ENCODE measurements at places on chromosomes 5 and 9. TPM values are rescaled to one million over a fixed set of nuclear protein-coding genes. Genes with fewer than 3 reads are reported as not detected.

TUSC1 gene
- 5.7 TPM for total RNA-seq

GRCh38 chr5:133262690-133263089 is 210.9 kb downstream of the HSPA4 start:
- DNase-seq, result no peak

DNA sequence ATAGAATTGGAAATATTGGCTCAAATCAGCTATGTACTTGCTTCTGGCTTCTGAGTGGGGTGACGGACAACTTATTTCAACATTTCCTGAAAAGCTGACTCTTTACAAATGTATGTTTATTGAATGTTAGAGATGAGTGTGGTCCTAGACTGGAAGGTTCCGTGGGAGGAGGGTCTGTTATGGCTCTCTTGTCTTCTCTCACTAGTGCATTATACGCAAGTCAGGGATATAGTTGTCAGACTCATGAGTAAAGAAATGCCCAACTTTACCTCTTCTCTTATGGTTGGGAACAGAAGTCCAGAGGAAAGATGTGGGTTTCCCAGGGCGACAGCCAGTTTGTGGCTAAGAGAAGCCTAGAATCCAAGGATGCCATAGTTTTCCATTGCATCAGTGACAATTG is 839.3 kb upstream of the WWC1 start:
- DNase-seq, result no peak

DNA sequence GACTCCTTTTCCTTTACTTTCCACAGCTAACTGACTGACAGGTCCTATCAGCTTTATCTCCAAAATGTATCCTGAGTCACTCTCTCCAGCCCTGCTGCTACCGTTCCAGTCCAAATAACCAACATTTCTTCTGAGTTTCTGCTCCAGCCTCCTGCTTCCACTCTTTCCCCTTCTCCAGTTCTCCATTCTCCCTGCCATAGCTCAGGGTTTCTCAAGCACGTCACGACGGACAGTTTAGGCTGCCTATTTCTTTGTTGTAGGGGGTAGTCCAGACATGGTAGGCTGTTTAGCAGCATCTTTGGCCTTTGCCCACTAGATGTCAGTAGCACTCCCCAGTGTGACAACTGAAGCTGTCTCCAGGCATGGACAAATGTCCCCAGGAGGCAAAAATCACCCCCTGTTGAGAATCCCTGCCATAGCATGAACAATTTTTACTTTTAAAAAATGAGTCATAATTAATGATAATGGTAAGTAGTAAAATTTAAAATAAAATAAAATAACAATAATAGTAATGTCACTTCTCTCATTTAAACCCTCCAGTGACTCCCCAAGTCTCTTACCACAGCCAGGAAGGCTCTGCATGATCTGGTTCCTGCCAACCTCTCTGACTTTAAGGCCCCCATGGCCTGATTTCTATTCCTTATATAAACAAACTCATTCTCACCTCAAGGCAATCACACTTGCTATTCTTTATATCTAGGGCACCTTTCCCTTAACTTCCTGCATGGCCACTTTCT is 105.4 kb upstream of the FER start:
- DNase-seq, result peak; percentile 52

GRCh38 chr9:107669422-107669821 is 179.9 kb upstream of the KLF4 start:
- no peak for DNase-seq

ORM2 gene
- not detected for total RNA-seq

DNA sequence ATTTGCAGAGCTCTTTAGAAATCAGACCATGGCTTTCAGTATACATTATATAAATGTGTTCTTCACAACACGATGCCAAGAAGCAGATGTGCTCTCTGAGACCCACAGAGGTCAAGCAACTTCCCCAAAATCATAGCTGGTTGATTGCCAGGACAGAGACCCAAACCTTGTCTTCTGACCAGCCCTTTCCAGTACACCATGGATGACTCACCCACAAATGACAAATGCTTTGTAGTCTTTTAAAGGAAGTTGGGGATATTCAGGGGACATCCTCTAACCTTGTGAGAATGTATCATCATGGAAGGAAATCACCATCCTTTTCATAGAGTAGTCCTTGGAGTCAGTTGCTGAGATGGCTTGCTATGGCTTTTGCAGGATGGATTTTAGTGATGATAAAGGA is 30.1 kb downstream of the ZNF462 start:
- no peak for DNase-seq

DNA sequence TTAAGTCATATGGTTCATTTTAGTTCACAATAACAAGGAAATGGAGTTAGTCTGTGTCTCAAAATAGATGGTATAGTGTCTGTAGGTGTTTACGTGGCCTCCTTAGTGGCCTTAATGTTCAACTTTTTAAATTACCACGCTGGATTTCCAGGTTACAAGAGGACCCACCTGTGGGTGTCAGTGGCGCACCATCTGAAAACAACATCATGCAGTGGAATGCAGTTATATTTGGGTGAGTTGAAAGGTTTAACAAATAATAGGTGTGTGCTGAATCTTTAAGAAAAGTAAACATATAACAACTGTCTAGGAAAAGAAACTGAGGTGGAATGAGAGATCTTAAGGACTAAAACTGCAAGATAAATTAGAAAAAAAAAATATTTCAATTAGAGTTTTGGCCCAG is 2.9 kb downstream of the UBE2B start:
- DNase-seq, result no peak

DNA sequence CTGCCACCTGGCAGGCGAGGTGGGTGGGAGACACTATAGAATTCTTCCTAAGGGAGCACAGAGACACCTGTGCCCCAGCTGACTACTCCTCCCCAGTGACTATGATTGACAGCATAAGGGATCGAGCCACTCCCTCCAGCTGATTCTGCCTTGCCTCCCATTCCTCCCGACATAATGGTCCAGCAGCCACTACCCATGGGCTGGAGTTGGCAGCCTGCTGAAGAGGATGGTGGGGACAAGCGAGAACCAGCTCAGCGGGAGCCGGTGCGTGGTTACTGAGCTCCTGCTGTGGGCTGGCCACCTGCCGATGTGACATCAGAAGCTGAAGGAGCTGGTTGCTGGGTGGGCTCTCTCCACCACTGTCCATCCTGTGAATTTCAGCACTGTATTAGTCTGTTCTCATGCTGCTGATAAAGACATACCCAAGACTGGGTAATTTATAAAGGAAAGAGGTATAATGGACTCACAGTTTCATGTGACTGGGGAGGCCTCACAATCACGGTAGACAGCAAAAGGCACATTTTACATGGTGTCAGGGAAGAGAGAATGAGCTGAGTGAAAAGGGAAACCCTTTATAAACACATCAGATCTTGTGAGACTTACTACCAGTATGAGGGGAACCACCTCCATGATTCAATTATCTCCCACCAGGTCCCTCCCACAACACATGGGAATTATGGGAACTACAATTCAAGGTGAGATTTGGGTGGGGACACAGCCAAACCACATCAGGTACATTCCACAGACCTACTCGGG is 12.1 kb upstream of the NCS1 start:
- no peak for DNase-seq

GRCh38 chr5:107539726-107540330 is 130.9 kb downstream of the EFNA5 start:
- DNase-seq, result no peak

GRCh38 chr9:89138463-89139390 is 39.9 kb downstream of the SHC3 start:
- DNase-seq, result no peak

DNA sequence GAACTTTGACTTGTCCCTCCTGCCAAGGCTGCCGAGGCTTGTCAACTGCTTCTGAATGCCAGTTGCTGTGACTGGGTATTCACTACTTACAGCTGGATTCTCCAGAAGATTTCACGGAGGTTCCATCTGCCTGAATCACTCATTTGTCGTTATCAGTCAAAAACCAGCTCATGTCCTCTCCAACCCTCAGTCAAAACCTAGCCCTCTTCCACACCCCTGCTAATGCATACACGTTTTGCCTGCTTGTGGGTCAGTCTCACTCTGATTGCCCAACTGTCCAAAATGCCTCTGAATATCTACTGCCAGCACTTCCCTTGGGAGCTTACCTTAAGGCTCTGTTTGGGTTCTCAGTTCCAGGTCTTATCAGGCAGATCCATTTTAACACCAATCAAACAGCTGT is 238.6 kb upstream of the TMEM161B start:
- DNase-seq, result no peak

DNA sequence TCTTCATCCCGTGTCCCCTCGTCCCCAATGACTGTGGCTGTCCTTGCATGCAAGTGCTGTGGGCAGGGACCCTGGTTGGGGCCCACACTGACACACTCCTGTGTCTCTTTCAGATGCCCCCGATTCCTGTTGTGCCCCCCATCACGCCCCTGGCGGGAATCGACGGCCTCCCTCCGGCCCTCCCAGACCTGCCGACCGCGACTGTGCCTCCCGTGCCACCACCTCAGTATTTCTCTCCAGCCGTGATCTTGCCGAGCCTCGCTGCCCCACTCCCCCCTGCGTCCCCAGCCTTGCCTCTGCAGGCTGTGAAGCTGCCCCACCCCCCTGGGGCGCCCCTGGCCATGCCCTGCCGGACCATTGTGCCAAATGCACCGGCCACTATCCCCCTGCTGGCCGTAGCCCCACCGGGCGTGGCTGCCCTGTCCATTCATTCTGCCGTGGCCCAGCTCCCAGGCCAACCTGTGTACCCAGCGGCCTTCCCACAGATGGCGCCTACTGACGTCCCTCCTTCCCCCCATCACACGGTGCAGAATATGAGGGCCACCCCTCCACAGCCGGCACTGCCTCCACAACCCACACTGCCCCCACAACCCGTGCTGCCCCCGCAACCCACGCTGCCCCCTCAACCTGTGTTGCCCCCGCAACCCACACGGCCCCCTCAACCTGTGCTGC is 75.0 kb downstream of the WNK2 start:
- DNase-seq, result peak; percentile 4

DNA sequence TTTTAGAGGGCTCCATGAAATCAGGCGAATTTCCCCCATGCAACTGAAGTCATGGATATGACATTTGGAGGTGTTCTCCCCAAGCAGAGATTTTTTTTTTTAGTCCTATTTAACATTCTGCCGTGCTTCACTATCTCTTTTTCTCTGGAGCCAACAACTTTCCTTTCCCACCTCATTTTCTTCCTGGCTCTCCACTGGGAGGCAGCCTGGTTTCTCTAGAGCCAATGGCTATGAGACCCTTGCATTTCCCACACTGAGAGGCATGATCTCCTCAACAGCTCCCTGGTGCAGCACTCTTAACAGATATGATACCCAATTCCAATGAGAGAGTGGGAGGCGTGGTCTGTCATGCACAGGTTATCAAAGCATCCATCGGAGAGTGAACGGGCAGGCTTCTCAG is 310.8 kb downstream of the DRD1 start:
- no peak for DNase-seq

DNA sequence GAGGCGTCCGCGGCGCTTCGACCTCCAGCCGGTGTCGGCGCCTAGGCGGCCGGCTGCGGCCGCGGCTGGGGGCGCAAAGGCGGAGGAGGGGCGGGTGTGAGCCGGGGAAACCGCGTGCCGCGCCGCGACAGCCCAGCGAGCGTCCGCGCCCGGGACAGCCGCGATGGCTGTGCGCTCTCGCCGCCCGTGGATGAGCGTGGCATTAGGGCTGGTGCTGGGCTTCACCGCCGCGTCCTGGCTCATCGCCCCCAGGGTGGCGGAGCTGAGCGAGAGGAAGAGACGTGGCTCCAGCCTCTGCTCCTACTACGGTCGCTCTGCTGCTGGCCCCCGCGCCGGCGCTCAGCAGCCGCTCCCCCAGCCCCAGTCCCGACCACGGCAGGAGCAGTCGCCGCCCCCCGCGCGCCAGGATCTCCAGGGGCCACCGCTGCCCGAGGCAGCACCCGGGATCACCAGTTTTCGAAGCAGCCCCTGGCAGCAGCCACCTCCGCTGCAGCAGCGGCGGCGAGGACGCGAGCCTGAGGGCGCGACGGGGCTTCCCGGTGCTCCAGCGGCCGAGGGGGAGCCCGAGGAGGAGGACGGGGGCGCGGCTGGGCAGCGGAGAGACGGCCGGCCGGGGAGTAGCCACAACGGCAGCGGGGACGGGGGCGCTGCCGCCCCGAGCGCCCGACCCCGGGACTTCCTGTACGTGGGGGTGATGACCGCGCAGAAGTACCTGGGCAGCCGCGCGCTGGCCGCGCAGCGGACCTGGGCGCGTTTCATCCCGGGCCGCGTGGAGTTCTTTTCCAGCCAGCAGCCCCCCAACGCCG is 605 bp downstream of the CHSY3 start:
- DNase-seq, result peak; percentile 21

GRCh38 chr9:79621916-79622575 is 50.3 kb downstream of the TLE4 start:
- no peak for DNase-seq

GRCh38 chr5:147901599-147902039 is 4.7 kb downstream of the C5orf46 start:
- no peak for DNase-seq

RMI1 gene
- 4.1 TPM for total RNA-seq

CA9 gene
- total RNA-seq, result not detected

GRCh38 chr9:100554935-100555401 is 22.9 kb upstream of the CAVIN4 start:
- DNase-seq, result no peak

DNA sequence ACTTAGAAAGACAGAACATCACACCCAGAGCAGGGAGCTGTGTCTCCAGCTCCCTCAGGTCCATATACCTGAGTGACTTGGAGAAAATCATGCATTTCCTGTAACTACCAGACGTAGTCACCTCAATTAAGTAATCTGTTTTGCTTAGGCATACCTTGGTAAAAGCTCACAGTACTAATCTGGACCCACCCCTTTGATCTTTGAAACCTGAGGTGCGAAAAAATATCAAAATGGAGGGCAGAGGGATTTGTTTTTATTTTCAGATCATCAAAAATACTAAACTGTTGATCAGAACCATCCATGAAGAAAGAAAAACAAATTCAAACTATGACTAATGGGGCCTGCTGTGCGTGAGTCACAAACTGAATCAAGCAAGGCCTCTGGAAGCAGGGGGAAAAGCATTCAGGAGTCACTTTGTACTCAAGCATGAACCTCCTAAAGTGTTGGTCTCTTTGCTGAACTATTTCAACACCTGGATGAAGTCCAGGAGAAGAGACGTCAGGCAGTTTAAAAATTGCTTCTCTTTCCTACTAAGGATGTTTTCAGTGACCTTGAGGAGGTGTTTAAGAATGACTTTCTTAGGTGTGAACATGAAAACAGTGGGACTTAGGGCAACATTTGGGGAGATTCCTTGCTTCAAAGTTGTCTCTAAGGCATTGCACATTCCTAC is 76.3 kb downstream of the MUSK start:
- peak; percentile 24 for DNase-seq

DNA sequence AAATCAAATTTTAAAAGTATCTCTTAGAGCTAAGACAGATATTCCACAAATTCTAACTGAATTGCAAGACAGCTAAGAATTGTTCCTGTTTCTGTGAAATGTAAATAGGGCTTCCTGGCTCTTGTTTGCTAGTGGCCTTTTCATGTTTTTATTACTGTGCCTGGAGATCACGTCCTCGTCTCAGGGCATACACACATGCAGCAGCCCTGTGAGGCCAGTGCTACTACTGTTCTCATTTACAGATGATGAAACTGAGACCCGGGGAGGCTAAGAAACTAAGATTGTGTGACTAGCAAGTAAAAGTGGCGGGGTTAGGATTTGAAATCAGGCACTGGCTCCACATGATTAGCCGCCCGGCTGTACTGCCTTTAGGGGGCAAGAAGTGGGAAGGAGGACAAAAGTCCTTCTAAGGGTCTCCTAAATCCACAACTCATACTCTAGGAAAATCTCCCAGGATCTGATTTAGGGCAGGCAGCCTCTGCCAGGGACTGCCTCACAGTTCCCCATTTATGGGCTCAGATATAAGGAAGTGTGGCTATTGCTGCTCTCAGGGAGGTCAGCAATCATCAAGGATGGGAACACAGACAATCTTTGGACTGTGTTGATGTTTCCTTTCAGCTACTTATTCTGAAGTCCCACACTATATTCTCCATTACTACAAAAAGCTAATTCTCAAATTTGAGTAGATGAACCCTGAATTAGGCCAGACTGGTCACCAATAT is 7.9 kb downstream of the PRUNE2 start:
- DNase-seq, result no peak

All from psoas muscle (tissue), 8 donors.